Activated CD4-positive, alpha-beta T cell treated with anti-CD3 and anti-CD28 coated beads for 24 hours (primary cell): ENCODE measurements at places on chromosomes 12 and 14.

- no peak for DNase-seq
Observed at GRCh38 chr12:131642771-131643170, 68.1 kb upstream of the SFSWAP start.

DNA sequence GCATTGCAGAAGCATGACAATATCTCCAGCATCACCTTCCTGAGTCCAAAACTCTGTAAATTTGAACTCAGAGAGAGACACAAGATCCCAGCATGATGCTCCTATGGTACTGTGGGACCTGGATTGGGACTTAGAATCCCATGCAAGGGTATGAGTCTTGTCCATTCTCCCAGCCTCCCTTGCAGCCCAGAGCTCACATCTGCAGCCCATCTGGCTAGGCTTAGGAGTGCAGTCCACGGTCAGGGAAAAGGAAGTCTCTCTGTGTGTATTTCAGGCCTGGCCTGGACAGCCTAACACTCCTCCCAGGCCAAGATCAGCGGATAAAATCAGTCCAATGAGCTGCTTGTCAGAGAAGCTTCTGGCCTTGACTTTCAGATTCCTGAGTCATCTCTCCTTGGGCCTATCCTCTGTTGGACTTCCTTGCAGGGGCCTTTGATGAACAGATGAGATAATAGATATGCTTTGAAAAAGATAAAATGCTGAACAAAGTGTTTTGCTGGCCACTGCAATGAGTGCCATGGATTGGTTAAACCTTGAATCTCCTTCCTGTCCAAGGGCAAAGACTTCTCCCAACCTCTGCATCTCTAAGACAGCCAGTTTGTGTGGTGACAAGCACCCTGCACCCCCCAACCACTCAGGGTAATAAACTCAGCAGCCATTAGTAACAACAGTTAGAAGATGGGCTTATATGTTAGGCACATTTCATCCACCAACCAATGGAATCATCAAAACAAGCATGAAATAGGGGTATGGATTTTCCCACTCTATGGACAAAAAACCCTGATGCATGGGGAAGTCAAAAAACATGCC, 412.8 kb upstream of the TBX3 start:
- no peak for DNase-seq

- peak; percentile 1 for DNase-seq
Observed at GRCh38 chr14:37172024-37172869, at the start of gene SLC25A21. Gene SLC25A21 (minus strand): TSS chr14:37172606.

DNA sequence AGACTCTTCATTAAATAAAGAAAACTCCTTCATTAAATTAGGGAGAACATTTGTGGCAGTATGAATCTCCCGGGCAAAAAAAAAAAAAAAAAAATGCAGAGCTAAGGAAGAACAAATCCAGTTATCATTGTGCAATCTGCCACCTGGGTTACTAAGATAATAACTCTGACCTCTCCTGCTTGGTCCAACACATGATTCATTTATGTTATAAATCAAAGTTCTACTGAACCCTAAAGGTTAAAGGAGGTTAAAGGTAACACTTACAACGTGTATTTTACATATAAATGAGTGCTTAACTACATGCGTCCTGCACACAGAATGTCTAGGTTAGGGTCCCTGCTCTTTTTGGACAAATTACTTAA, 4.2 kb downstream of the TGFB3 start:
- DNase-seq: no peak

DNA sequence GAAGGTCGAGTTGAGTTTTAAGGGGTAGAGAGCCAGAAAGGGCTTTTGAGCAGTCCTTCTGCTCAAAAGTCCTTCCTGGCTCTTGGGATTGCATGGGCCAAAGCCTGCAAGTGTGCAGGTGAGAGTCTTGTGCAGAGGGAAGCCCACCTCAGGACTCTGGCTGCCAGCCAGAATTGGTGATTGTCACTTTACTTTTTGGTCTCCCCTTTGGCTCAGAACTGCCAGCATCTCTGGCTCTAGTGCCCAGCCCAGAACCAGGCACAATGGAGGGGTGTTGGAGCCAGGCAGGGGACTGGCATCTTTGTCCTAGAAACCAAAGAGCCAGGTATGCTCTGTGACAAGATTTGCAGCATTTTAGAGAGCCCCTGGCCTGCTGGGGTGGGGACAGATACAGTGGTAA, 23.5 kb downstream of the FAM222A start:
- DNase-seq: no peak

DNA sequence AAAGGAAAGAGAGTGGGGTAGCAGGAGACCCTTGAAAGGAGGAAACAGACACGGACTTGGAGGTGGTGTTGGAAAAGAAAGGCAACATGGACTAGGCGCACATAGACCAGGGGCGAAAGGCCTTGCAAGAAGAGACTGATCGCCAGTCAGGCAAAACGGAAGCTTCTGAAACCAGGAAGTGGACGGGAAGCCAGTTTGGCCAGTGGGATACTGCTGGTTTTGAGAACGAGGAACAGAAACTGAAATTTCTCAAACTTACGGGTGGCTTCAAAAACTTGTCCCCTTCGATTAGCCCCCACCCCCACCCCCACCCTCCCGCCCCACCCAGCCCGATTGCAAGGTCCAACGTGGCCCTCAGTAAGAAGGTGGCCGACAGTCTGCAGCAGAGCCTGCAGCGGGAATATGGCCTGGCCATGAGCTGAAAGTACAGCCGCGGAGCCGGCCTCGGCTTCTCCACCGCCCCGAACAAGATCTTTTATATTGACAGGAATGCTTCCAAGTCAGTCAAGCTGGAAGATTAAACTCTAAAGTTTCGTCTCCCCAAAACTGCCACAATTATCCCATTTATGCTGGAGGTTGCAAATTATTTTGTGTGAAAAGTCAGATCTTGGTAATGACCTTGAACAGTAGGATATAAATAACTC, 364.7 kb downstream of the BCAT1 start:
- no peak for DNase-seq

GRCh38 chr12:5581019-5581418, 149.1 kb downstream of the NTF3 start:
- DNase-seq: no peak

GRCh38 chr12:40646911-40647310, 45.3 kb upstream of the CNTN1 start:
- no peak for DNase-seq

DNA sequence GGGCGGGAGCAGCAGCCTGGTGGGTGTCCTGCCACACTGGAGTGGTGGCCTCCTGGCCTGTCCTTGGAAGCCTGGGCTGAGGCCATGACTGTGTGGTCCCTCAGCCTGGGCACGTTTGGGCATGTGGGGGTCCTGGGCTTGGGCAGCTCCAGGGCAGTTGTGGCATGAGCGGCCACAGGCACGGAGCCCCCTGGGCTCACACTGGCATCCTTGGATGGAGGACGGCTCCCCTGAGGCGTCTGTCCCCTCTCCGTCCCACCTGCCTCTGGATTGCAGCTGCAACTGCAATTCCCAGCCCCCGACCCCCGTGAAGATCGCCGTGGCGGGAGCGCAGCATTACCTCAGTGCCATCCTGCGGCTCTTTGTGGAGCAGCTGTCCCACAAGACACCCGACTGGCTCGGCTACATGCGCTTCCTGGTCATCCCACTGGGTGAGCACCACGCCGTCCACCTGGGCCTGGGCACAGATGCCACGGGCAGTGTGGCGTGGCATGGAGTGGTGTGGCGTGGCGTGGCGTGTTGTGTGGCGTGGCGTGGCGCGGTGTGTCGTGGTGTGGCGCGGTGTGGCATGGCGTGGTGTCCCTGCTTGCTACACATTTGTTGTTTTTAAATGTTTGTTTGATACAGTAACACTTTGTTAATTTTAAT, 15.1 kb upstream of the TEX22 start:
- no peak for DNase-seq

- no peak for DNase-seq
Observed at GRCh38 chr12:105109465-105110212, 2.1 kb downstream of the WASHC4 start.

- DNase-seq: no peak
Observed at GRCh38 chr14:89420502-89420901, 3.5 kb upstream of the FOXN3 start.

DNA sequence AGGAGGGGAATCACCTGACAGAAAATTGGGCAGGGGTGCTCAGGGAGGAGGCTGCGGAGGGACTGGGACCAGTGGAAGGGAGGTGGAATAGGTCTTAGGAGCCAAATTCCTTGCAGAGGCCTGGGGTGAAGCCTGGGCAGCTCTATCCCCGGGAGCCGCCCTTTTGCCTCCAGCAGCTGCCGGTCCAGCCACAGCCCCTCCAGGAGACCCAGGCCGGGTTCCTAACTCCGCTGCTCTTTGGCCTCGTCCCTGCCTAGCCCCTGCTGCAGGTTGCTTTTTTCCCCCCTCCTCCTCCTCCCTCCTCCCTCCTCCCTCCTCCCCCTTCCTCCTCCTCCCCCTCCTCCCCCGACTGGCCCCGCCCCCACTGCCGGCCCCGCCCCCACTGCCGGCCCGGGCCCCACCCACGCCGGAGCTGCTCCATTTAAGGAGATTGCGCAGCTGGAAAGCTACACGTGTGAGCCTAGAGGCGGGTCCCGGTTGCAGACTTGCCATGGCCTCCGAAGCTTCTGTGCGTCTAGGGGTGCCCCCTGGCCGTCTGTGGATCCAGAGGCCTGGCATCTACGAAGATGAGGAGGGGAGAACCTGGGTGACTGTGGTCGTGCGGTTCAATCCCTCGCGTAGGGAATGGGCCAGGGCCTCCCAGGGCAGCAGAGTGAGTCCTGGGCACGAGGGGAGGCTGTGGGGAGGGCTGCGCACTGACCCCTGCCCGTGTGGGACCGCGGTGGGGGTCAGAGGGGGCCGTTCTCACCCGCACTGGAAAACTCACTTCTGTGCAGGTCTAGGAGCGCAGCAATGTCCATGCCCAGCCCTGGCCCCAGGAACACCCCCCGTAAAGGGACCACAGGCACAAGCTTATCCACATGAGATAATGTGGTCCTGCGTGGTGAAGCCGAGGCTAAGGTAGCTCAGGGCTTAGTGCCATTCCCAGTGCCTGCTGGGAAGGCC, at the start of gene TCL1B:
Gene TCL1B (plus strand): TSS at position 449 of the 945 bp plus-strand sequence. CDS start 42 bp downstream, at position 491.
- DNase-seq: no peak

- no peak for DNase-seq
Observed at GRCh38 chr12:21543151-21543550, 17.1 kb downstream of the SPX start.

DNA sequence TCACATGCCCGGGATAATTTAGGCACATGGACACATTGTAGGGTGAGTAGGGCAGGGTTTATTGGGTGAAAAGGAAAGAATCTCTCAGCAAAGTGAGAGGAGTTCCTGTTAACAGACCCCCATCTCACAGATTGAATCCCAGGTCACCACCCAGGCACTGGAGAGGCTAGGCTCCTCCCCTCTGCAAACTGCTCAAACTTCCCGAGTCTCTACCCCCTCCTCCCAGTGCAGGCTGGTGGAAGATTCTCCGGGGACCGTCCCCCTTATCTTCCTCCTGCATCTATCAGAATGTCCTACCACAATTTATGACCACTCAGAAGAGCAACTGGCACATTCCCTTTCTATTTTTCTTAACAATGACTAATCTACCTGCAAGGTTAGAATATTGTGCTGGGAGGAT, 126.0 kb downstream of the NTF3 start:
- no peak for DNase-seq

DNA sequence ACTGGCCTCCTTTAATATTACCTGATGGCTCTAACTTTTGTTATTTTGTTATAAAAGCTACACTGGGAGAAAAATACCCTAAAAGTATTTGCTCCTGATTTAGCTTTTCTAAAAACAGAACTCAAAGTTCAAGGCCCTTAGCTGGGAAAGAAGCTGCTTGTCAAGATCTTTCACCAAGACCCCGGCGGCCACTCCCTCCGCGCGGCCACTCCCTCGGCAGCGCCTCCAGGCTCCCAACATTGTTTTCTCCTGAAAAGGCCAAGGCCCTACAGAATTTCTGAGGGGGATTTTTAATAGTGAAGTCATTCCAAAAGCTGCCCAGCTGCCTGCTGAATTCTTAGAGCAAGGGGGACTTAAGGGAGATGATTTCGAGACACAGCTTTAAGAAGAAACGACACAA, 96.4 kb downstream of the NTN4 start:
- DNase-seq: no peak

GRCh38 chr12:123388951-123389559, 5.1 kb downstream of the KMT5A start:
- no peak for DNase-seq

DNA sequence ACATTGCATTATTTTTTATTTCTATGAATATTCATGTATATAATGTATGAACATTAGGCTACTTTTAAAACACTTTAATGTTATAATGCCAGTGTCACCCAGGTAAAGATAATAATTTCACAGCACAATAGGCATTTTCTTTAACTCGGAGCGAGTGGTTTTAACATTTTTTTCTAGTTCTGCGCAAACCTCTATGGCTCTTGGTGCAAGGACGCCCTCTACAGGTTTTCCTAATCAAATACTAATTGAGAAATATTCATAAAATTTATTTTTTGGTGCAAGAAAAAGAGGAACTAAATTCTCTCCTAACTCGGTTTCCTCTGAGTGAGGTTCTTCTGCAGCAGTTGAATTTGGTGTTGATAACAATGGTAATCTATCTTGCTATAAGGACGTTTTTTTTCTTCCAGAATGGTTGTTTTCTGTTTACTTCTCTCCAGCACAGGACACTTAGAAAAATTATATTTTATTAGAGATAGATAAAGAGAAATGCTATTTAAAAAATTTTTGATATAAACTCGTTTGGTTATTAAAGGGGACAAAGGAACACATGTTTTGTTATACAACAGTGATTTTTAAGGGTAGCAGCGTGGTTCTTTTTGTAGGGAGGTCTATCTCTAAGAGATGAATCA, 2.4 kb upstream of the WIF1 start:
- no peak for DNase-seq

DNA sequence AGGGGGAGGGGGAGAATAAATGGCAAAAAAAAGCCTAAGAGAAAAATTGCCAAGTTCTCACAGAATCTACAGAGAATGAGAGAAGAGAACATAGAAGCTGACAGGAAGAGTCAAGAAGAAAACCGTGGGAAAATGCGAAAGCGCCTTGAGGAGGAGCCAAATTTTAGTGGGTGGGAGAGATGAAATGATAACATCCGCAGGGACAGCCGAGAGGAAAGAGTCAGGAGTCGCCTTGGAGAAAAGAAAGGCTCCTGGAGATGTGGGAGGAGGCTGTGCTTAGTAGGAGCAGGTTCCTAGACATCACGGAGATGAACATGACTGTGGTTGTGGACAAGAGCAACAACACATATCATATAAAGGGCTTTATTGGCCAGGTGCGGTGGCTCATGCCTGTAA, 49.4 kb downstream of the PHLDA1 start:
- DNase-seq: no peak

DNA sequence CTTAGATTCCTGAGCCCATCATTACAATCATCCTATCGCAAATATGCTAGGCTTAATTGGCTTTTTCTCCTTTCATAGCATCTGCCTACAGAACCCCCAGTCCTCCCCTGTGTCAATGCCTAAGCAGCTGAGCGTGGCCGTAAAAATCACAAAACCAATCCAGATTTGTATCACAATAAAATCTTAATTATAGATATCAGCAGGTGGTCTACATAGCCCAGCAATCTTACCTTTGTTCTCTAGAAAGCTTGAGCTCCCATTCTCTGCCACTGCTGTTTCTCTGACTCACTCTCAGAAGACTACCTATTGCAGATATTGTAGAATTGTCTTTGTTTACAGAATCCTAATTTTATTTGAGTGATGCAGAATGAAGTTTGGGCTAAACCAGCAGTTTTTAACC, 37.9 kb upstream of the PPM1A start:
- no peak for DNase-seq

- no peak for DNase-seq
Observed at GRCh38 chr14:100015251-100015655, 50.0 kb upstream of the EVL start.
